ENCODE measurements at places on chromosomes 11 and 22. TPM values are rescaled to one million over a fixed set of nuclear protein-coding genes. Genes with fewer than 3 reads are reported as not detected.
A peak's percentile ranks its signal among the peaks of the same experiment; 100 is the strongest.

GRCh38 chr11:65072631-65072966 is 11.2 kb downstream of the CDCA5 start:
- H3K36me3 ChIP-seq = no peaks in the 10 kb centered on the region
- H3K4me3 ChIP-seq = no peak overlapping the region
- no peaks in the 10 kb centered on the region for H3K4me1 ChIP-seq
- H3K27me3 ChIP-seq = no peaks in the 10 kb centered on the region
- H3K27ac ChIP-seq = no peak overlapping the region
- DNase-seq = no peak

ATG13 gene
- 31.0 TPM for polyA plus RNA-seq

- no peak overlapping the region for H3K27ac ChIP-seq
- no peak overlapping the region for H3K4me3 ChIP-seq
- peak; percentile 83 for DNase-seq
- peaks cover 4% of the 10 kb centered on the region for H3K4me1 ChIP-seq
- no peaks in the 10 kb centered on the region for H3K36me3 ChIP-seq
These were observed 11.3 kb upstream of the OMP start for GRCh38 chr11:77091146-77091940.

GRCh38 chr11:87430821-87431220 is 393.1 kb downstream of the TMEM135 start:
- no peak overlapping the region for H3K4me3 ChIP-seq
- H3K36me3 ChIP-seq = no peaks in the 10 kb centered on the region
- no peaks in the 10 kb centered on the region for H3K27me3 ChIP-seq
- H3K27ac ChIP-seq = no peak overlapping the region
- no peaks in the 10 kb centered on the region for H3K4me1 ChIP-seq

NRGN gene
- polyA plus RNA-seq = 10.9 TPM

DNA sequence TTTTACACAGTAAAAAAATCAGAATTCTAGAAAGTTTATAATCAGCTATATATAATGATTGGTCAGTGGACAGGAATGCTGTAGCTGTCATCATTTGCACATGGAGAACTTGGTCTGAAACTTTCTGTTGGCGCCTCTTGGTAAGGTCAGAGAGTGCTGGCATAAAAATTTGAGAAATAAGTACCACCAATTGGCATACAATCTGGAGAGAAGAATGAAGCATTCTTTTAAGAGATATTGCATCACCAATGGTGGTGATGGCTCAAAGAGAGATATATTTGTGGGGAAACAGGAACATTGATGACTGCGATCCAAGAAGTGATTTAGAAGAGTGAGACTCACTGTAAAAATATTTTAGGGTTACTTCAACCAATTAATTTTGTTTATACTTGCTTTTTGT is 19.8 kb upstream of the OOSP1 start:
- H3K4me1 ChIP-seq = no peaks in the 10 kb centered on the region
- no peak overlapping the region for H3K4me3 ChIP-seq
- no peak for DNase-seq
- no peak overlapping the region for H3K27ac ChIP-seq
- H3K36me3 ChIP-seq = no peaks in the 10 kb centered on the region

GRCh38 chr11:19929655-19930054 is 217.0 kb downstream of the NAV2 start:
- DNase-seq = no peak
- no peak overlapping the region for H3K4me3 ChIP-seq
- no peaks in the 10 kb centered on the region for H3K4me1 ChIP-seq
- H3K27me3 ChIP-seq = no peaks in the 10 kb centered on the region
- H3K27ac ChIP-seq = no peak overlapping the region
- no peaks in the 10 kb centered on the region for H3K36me3 ChIP-seq

- H3K27ac ChIP-seq = no peak overlapping the region
- H3K4me3 ChIP-seq = no peak overlapping the region
- no peaks in the 10 kb centered on the region for H3K27me3 ChIP-seq
These were observed 21.9 kb upstream of the SCN2B start for GRCh38 chr11:118198370-118198769.

DNA sequence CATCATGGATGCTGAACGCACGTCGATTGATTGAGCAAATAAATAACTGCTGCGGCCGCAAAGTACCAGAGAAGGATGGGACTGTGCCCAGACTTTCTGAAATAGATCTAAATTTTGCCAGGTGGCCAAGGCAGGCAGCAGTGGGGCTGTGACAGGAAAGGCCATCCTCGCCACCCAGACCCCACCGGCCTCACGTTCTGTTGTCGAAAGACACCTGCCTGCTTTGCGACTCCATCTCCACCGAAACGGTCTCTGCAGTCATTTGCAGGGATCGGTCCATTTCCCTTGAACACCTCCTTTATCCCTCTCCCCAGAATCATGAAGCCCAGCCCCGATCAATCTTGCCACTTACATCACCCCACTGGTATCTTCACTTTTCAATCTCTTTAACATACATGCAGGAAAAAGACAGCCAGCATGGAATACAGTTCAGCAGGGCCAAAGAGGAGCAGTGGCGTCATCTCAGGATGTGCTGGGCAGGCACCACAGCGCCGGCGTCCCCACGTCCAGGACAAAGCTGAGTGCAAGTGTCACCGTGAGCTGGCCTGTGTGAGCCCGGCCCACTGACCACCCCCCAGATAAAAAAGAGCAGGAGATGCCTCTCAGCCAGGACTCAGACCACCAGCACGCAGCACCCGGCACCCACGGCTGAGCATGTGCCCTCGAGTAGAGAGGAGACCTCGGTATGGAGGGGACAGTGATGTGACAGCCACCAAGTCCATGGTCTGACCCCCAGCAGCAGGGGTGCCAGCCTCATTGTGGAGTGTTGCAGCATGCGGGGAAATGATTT is 610.3 kb downstream of the TBC1D22A start:
- H3K36me3 ChIP-seq = no peaks in the 10 kb centered on the region
- no peak for DNase-seq
- H3K27me3 ChIP-seq = peaks cover 9% of the 10 kb centered on the region
- H3K27ac ChIP-seq = no peak overlapping the region

- H3K4me1 ChIP-seq = no peaks in the 10 kb centered on the region
- no peaks in the 10 kb centered on the region for H3K27me3 ChIP-seq
- no peak overlapping the region for H3K4me3 ChIP-seq
- H3K27ac ChIP-seq = no peak overlapping the region
- DNase-seq = no peak
- H3K36me3 ChIP-seq = no peaks in the 10 kb centered on the region
These were observed 116.0 kb upstream of the ANO1 start for GRCh38 chr11:69962152-69962551.

- no peaks in the 10 kb centered on the region for H3K36me3 ChIP-seq
- no peaks in the 10 kb centered on the region for H3K27me3 ChIP-seq
- DNase-seq = no peak
- no peak overlapping the region for H3K4me3 ChIP-seq
These were observed 54.9 kb upstream of the PDE3B start for GRCh38 chr11:14588681-14589080.

DNA sequence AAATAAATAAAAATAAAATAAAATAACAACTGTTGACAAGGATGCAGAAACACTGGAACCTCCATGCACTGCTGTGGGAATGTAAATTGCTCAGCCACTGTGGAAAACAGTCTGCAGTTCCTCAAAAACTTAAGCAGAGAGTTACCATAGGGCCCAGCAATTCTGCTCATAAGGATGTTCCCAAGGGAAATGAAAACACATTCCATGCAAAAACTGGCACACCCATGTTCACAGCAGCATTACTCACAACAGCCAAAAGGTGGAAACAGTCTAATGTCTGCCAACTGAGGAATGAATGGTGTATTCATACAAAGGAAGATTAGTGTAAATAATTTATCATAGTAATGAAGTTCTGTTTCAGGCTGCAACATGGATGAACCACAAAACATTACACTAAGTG is 3.2 kb upstream of the KRTAP5-10 start:
- H3K36me3 ChIP-seq = no peaks in the 10 kb centered on the region
- H3K4me1 ChIP-seq = no peaks in the 10 kb centered on the region
- H3K27ac ChIP-seq = no peak overlapping the region
- no peak for DNase-seq
- no peak overlapping the region for H3K4me3 ChIP-seq

GRCh38 chr11:108226036-108226435 is 3.2 kb downstream of the ATM start:
- H3K4me3 ChIP-seq = no peak overlapping the region
- no peak overlapping the region for H3K27ac ChIP-seq
- H3K4me1 ChIP-seq = peaks cover 36% of the 10 kb centered on the region
- no peak for DNase-seq
- no peaks in the 10 kb centered on the region for H3K36me3 ChIP-seq

DNA sequence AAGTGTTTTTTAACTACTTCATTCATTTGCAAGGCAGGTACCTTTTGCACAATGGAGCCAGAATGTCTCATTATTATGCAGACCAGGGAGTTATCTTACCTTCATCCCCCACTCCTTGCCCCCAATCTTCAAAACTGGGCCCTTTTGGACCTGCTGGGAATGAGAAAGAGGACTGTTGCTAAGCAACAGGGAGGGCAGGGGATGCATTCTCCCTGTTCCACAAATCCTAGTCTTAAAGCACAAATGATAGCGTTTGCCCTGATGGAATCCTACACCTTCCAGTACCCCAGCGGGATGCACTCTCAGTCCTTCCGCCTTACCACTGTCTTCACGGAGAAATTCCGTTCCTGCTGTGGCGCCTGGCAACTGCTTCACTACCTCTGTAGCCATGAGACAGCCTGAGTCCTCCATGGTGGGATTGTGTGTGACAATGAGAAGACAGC is 4.1 kb upstream of the KCNJ1 start:
- no peaks in the 10 kb centered on the region for H3K4me1 ChIP-seq
- DNase-seq = no peak
- H3K27ac ChIP-seq = no peak overlapping the region
- no peak overlapping the region for H3K4me3 ChIP-seq

DNA sequence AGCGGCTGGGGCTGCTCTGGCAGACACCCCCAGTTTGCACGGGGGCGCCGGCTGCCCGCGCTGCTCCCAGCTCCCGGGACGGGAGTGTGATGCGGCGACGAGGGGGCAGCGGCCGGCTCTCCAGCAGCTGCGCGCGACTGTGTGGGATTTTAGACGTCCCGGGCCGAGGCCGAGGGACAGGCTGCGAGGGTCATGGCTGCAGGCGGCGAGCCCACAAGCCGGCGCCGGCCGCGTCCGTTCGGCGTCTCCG is 159 bp downstream of the FZD4 start:
- peaks cover 16% of the 10 kb centered on the region for H3K4me1 ChIP-seq
- H3K27me3 ChIP-seq = no peaks in the 10 kb centered on the region
- H3K4me3 ChIP-seq = peak overlapping the region; percentile 99
- DNase-seq = no peak

CAPN1 gene
- 106 TPM for polyA plus RNA-seq

GRCh38 chr22:40753114-40753513 is 66.0 kb downstream of the SLC25A17 start:
- no peak overlapping the region for H3K27ac ChIP-seq
- H3K4me3 ChIP-seq = no peak overlapping the region
- no peaks in the 10 kb centered on the region for H3K27me3 ChIP-seq
- DNase-seq = no peak

DNA sequence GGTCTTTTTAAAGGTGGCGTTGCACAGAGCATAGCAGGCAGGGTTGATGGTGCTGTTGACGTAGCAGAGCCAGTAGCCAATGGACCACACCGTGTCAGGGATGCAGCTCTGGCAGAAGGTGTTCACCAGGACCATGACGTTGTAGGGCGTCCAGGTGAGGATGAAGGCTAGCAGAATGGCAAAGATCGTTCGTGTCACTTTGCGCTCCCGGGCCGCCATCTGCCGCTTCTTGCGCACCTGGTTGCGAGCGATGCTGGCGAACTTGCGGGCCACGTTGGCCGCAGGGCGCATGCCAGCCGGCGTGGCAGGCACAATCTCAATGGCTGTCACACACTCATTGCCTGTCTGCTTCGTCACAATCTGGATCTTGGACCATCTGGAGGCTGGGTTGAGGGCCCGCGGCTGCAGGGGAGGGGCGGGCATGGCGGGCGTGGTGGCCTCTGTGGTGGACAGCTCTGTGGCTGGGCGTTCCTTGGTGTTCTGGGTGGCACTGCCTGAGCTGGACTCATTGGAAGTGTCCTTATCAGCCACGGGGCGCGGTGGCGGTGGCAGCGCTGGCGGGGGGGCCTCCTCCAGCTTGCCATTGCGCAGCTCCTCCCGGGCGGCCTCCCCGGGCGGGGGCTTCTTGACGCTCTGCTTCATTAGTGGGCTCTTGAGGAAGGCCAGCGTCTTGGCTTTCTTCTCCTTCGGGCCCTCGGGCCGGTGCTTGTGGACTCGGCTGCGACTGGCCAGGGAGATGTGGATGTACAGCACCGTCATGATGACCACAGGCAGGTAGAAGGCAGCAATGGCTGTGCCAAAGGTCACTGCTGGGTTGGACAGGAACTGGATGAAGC is 3.9 kb downstream of the MDK start:
- no peaks in the 10 kb centered on the region for H3K36me3 ChIP-seq
- H3K4me1 ChIP-seq = peaks cover 15% of the 10 kb centered on the region
- H3K27ac ChIP-seq = no peak overlapping the region
- H3K4me3 ChIP-seq = no peak overlapping the region
- peak; percentile 13 for DNase-seq

CHRM4 gene
- 0.32 TPM for polyA plus RNA-seq

- H3K27ac ChIP-seq = peak overlapping the region; percentile 68
- no peak for DNase-seq
- H3K4me1 ChIP-seq = peaks cover 82% of the 10 kb centered on the region
These were observed 93.5 kb downstream of the GRAMD1B start for GRCh38 chr11:123523539-123523938.

- no peaks in the 10 kb centered on the region for H3K27me3 ChIP-seq
- no peak overlapping the region for H3K27ac ChIP-seq
- no peaks in the 10 kb centered on the region for H3K36me3 ChIP-seq
These were observed 15.6 kb upstream of the INCENP start for GRCh38 chr11:62108017-62108750.

DNA sequence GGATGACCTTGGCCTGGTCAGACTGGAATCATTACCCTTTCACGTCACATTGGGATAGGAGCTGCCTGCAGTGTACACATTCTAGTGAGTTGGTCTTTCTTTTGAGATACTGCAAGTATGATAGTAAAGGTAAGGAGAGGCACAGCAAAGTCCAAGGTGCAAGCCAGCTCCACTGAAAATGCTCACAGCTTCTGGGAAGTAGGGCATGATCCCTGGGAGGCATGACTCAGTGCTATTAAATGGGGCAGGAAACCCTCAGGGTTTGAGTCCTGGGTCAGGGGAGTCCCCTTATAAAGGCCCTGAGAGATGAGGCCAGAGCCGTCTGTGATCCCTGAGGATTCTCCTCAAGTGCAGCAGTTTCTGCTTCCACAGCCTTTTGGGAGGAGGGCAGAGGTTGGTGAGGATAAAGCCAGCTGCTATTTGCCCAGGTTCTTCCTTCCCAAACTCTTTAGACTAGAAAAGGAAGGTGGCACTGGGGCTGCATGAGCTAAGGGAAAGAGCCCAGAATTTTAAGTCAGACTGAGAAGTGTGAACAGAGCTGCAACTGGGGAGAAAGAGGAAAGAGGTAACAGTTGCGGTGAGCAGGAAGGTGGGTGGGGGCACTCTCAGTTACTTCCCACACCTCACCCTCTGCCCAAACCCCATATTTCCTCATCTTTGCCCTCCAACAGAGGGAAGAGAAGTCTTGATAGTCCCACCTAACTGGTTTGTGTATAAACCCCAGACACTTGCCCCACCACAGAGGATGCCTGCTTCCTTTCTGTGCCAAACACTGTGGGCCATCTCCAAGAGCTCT is 14.4 kb upstream of the OR52K1 start:
- H3K4me1 ChIP-seq = no peaks in the 10 kb centered on the region
- H3K27ac ChIP-seq = no peak overlapping the region
- no peak for DNase-seq
- no peak overlapping the region for H3K4me3 ChIP-seq
- no peaks in the 10 kb centered on the region for H3K27me3 ChIP-seq

- DNase-seq = no peak
- no peaks in the 10 kb centered on the region for H3K27me3 ChIP-seq
- H3K27ac ChIP-seq = no peak overlapping the region
- H3K4me3 ChIP-seq = no peak overlapping the region
- H3K4me1 ChIP-seq = no peaks in the 10 kb centered on the region
These were observed 32.8 kb downstream of the MS4A2 start for GRCh38 chr11:60121264-60121663.

IFTAP gene
- polyA plus RNA-seq = 35.3 TPM

DKK3 gene
- polyA plus RNA-seq = 74.6 TPM

Data from adrenal gland (tissue), 19 donors.